Activated gamma-delta T cell treated with Interleukin-2 at 50 U/mL for 16 hours (primary cell): ENCODE measurements at places on chromosomes 13 and 19.

GRCh38 chr19:1910177-1910576, 5.0 kb downstream of the ADAT3 start:
- no peak for DNase-seq

DNA sequence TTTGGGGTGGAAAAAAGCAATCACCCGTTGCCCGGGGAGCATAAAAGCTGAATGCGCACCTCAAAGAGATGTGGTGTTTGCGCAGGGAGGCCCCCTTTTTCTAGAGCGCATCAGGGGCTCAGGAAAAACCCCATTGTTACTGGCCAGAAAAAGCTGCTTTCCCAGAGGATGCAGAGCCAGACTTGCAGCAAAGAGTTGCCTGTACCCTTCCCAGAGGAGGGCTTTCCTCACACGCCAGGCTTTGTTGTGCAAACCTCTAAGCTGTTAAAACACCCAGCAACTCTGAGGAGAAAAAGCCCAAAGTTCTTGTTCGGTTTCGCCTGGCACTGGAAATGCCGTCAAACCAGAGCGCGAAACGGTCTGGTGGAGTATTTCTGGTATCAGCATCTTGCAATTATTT, 29.3 kb downstream of the GSX1 start:
- no peak for DNase-seq

DNA sequence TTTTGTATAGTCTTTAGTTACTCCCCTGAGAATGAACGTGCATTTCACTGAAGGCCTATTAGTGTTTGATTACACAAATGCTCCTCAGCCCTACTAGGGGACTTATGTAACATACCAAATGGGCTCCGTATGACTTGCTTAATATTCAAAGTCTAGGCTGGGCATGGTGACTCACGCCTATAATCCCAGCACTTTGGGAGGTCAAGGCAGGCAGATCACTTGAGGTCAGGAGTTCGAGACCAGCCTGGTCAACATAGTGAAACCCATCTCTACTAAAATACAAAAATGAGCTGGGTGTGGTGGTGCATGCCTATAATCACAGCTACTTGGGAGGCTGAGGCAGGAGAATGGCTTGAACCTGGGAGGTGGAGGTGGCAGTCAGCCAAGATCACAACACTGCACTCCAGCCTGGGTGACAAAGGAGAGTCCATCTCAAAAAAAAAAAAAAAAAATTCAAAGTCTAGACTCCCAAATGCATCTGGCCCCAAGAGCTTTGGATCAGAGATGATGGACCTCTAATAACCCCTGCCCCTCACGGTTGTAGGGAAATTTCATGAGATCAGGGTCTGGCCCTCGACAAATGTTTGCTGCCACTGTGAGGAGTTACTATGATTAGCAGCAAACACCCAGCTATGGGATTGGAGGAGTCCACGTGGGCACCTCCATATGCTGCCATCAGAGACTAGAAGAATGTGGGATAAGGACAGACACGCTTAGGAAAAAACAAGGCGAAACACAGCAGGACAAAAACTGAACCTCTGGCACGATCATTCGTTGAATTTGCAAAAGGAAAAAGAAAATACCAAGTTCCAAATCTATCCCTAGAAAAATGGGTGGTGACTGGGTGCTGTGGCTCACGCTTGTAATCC, 4.6 kb downstream of the FBXO17 start:
- no peak for DNase-seq

DNA sequence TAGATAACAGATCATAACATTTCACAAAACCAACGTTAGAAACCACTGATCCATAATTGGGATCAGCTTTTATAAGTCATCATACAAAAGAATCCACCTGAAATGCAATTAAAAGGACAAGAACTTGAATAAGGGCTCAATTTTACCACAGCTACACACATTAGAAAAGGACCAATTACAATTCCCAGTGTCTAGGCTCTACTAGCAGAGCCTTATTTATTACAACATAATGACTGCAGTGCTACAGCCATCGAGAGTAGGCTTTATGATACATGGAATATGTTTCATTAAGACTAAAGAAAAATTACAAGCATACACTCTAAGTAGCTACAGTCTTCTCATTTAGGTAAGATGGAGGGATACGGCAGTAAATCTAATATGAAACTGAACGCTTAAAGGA, 2.9 kb downstream of the RBM26 start:
- no peak for DNase-seq

DNA sequence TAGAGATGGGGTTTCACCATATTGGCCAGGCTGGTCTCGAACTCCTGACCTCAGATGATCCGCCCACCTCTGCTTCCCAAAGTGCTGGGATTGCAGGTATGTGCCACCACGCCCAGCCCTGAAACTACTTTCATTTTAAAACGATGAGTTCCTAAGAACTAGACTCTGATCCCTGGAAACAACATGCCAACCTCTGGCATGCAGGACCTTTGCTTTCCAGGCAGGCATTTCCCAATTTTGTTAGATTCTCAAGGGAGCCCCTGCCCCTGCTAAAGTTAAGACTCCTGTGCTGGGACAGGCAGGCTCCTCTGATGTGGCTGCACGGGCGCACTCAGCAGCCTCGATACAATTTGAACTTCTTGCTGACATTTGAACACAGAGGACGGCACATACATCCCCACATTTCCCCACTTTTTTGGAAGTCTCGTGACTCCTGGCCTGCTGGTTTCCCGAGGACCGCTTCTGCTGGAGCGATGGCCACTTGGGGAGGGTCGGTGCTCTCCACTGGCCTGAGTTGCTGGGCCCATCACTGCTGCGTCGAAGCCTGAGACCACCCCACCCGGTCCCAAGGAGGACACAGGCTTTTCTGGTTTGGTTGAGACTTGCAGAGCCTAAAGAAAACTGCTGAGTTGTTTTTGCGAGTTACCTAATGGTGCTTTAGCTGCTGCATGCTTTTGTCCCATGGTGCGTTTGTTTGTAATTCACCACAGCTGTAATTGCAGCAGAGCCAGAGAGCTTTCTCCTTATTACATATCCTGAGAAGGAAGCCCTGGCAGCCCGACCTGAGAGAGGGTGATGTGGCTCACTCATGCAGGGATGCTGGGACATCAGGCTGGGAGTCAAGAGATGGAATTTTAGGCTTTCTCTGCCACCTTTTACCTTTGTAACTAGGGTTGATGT, 8.2 kb downstream of the ATP11A start:
- no peak for DNase-seq

DNA sequence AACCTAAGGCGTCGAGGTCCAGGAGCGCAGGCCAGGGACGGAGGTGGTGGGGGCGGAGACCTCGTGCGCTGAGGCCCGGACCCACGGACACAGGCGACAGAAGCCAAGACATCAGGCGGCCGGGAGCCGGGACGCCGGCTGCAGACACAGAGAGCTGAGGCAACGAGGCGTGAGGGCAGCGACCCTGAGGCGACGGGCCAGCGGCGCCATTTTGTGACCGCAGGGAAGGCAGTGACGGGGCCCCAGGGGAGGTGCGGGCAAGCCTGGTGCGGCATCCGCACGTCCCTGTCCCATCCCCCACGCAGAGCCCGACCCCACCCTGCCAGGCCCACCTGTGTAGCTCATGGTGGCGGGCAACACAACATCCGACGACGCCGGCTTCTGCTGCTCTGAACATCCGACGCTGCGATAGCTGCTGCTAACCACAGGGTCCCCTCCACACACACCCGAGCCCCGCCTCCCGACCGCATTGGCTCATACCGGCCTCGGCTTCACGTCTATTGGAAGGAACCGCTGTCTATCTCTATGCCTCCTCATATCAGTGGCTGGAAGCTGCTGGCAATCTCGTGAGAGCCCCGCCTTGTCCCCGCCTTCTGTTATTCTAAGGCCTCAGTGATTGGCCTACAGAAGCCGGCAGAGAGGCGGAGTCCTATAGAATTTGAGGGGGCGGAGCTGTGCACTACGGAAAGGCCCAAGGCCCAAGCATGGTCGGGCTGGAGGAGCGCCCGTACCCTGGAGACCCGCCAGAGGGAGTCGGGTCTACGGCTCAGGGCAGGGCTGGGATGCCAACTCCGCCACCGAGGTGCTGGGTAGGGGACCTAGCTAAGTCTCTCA, at the start of gene AKAP8L:
Gene AKAP8L (minus strand): TSS at position 410 of the 834 bp plus-strand sequence. CDS start 65 bp downstream, at position 345.
- peak; percentile 99 for DNase-seq

- DNase-seq, result no peak
These were observed 4.7 kb upstream of the TMPRSS9 start for GRCh38 chr19:2355168-2356035.

GRCh38 chr13:23608701-23609413, 38.6 kb downstream of the TNFRSF19 start:
- DNase-seq, result no peak

DNA sequence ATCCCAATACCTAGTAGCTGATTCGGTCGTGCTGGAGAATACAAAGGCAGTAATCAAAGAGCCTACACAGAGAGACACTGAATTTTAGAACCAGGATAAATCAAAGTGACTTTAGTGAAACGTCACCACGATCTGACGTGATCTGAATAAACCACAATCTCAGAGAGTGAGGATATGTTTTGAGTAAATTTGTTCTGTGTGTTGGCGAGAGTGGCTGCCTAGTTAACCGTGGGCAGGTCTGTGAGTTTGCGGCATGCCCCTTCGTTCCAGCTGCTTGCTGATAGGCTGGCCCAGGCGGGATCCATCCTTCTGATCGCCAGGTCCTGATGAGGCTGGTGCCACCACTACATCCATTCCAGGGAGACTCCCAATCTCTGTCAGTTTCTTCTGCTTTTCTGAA, 40.4 kb downstream of the LRCH1 start:
- DNase-seq, result no peak

DNA sequence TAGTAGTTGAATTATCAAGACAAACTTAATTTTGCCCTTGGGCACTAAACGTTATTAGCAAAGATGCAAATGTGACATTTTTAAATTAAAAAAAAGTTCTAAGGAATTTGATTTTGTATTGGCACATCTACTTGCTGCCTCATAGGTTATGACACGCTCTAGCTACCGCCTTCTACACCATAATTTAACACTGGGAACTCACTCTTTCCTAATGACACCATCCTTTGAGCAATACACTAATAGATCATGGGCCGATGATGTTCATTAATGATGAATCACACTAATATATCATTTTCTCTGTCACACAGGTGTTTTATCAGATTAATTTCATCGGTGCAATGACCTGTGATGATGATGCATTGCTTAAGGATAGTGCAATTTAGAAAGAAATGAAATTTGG, 528.8 kb upstream of the PCDH9 start:
- DNase-seq, result no peak

GRCh38 chr19:2055931-2056836, 5.1 kb upstream of the MKNK2 start:
- DNase-seq, result no peak

DNA sequence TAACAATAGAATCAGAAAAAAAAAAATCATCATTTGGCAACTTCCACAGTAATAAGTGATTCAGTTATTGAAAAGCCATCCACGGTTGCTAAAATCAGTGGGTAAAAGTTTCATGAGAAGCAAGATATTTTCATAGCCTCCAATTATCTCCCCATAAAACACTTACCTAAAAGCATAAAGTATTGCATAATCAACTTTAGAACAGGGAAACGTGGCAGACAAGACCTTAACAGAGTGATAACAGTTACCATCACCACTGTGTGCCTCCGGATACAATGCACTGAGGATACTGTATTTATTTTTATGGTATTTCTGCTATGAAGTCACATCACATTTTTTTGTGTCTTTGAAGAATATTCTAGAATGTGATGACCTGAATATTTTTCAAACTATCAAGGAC, 37.0 kb downstream of the ABCC4 start:
- DNase-seq, result no peak

- DNase-seq, result no peak
These were observed 51.3 kb downstream of the ERICH6B start for GRCh38 chr13:45564133-45564776.

GRCh38 chr13:109743706-109744453, 42.5 kb downstream of the IRS2 start:
- peak; percentile 28 for DNase-seq

GRCh38 chr19:11662278-11662677, 65.0 kb downstream of the ZNF627 start:
- no peak for DNase-seq

DNA sequence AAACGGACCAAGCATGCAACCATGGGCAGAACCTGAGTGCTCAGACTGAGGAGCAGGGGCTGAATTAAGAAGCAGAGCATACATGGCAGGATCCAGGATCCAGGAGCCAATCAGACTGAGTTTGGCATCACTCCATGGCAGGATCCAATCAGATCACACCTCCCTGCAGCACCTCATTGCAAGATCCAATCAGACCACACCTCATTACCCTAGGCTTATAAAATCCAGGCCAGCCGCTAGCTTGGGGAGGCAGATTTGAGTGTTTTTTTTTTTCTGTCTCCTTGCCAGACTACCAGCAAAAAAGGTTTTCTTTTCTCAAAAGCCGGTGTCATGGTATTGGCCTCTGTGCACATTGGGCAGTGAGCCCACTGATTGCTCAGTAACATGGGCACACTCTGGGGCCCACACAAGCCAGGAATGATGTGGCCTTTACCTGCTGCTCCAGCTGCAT, 127.9 kb upstream of the GJB6 start:
- DNase-seq, result no peak

- peak; percentile 75 for DNase-seq
These were observed at the start of gene ZNF296 for GRCh38 chr19:45076029-45076850. Gene ZNF296, minus strand, starts transcription at chr19:45076478. Its CDS starts 105 bp downstream, at chr19:45076373.

GRCh38 chr19:28603453-28603852, 609.5 kb downstream of the UQCRFS1 start:
- DNase-seq, result no peak

DNA sequence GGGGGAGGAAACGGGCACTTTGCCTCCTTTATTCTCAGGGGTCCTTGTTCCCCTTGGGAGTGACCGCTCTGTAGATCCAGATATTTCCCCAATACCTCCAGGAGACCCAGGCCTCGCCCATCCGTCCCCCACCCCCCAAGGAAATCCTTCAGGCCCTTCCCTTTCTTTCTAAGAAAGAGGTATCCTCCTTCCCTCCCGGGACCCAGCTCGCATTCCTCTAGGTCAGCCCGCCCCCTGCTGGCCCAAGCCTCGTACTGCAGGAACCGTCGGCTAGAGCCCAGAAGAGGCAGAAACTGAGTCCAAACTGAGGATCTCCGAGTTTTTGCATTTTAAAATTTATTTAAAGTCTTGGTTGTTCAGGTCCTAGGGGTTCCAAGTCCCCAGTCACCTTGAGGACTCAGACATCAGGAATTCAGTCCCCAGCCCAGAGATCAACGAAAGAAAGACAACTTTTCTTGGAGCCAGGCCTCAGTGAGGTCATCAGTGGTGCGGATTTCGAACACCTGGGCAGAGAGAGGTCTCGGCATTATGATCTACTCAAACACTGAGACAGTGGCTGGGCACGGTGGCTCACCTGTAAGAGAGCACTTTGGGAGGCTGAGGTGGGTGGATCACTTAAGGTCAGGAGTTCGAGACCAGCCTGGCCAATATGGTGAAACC, 7.5 kb upstream of the LRFN1 start:
- DNase-seq, result peak; percentile 83
